Posterior vena cava (tissue), 2 donors: ENCODE measurements at places on chromosomes 7 and 10.

- no peak for DNase-seq
These were observed 715.1 kb downstream of the GRID1 start for GRCh38 chr10:85651497-85651882.

- DNase-seq: no peak
These were observed 102.8 kb downstream of the DYNC2I1 start for GRCh38 chr7:158959021-158959717.

- no peak for DNase-seq
These were observed 74.2 kb upstream of the LAMB4 start for GRCh38 chr7:108204281-108204796.

DNA sequence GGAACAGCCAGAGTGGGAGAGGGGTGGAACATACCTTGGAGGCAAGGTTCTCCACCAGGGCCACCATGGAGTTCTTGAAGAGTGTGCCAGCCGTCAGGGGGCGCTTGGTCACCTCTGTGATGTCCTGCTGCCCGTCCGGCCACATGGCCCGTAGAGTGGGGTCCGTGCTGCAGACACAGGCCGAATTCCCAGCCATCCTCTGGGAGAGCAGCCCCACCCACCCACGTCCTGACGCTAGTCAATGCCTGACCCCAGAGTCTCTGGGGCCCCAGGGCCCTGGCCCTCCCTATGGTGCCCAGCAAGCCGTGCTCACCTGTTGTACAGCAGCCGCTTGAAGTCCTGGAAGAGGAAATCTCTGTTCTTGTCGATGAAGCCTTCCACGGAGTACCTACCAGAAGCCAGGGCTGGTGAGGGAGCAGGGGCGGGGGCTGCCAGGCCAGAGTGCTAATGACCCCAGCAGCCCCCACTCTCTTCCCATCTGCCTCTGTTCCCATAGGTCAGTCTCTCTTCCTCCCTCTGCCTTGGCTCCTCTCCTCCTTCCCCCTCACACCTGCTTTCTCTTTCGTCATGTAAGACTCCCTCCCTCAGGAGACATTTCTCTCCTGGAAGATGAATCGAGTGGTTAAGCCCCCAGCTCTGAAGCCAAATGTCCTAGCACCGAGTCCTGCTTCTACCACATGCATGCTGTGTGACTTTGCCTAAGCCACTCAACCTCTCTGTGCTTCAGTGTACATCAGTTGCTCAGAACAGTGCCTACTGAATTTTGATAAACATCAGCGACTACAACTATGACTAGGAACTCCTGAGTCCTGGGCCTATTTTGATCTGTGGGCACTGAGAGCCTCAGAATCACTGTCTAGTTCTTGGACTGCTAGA, 11.0 kb downstream of the MYO1G start:
- DNase-seq: peak; percentile 80

- DNase-seq: no peak
These were observed 68.2 kb downstream of the CHST15 start for GRCh38 chr10:124025152-124025551.

- no peak for DNase-seq
These were observed 129.8 kb upstream of the AKR1E2 start for GRCh38 chr10:4696186-4696585.

GRCh38 chr7:79736418-79736817, 283.0 kb upstream of the MAGI2 start:
- no peak for DNase-seq

GRCh38 chr7:76294344-76295024, 8.0 kb upstream of the HSPB1 start:
- peak; percentile 99 for DNase-seq

DNA sequence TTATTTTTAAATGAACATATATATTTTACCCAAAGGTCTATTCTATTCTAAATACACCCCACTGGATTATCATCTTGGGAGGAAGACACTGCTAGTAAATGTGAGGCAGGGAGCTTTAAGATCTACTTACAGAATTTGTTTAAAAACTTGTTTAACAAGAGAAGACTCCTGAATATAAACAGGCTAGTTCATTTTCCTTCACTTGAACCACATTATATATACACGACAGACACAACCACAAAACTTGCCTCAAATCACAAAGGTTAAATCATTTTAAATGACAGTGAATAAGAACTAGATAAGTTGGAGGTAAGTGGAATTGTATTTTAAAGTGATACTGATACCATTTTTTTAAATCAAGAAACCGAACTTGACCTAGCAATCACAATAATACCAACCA, 109.2 kb downstream of the ATE1 start:
- DNase-seq: no peak

DNA sequence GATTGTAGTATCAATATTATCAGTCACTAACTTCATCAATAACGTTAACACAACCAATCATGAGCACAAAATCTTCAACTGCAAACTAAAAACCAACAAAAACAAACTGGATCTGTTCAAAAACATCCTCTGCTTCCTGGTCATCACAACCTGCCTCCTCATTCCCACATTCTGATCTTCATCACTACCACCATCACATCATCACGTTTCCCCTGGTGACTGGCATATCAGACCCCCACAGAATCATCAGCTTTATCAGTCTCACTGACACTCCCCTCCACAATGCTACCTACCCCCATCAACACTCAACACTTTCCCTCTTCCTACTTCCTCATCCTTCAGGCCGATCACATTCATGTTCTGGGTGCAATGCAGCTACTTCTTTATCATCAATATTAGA, 11.4 kb downstream of the XPNPEP1 start:
- no peak for DNase-seq

GRCh38 chr7:136555933-136556332, 312.5 kb upstream of the CHRM2 start:
- no peak for DNase-seq

DNA sequence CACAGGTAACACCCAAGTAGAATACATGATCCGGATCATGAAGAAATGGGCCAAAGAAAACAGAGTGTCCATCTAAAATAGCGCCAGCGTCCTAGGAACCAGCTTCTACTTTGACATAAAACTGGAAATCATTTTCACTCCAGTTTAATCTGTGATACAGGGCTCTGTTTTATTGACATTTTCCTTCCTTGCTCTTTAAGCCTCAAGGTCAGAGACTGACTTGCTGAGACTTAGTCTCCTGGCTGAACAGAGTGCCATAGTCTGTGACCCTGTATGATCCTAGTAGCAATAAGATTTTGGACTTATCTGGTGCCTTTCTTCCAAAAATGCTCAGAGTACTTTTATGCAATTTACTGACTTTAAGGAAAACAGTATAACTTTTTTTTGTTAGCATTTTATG, 41.7 kb upstream of the UBN2 start:
- DNase-seq: no peak

DNA sequence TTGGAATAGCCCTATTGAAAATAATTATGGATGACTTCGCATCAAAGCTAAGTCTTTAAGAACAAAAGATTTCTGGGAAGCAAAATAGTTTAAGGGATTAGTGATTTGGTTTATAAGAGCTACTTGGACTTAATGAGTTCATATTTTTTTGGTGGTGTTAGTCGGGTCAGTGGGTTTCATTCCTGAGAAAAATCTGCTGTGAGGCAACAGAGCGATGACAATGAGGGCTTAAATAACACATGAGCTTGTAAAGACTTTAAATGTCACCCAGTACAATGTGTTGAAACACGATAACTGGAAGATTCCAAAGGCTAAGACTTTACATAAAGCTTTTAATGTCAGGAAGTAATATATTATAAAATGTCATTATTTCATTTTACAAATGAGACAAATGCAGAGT, 178.8 kb downstream of the ARL4A start:
- no peak for DNase-seq

GRCh38 chr7:101913247-101913721, 95.9 kb downstream of the CUX1 start:
- no peak for DNase-seq

DNA sequence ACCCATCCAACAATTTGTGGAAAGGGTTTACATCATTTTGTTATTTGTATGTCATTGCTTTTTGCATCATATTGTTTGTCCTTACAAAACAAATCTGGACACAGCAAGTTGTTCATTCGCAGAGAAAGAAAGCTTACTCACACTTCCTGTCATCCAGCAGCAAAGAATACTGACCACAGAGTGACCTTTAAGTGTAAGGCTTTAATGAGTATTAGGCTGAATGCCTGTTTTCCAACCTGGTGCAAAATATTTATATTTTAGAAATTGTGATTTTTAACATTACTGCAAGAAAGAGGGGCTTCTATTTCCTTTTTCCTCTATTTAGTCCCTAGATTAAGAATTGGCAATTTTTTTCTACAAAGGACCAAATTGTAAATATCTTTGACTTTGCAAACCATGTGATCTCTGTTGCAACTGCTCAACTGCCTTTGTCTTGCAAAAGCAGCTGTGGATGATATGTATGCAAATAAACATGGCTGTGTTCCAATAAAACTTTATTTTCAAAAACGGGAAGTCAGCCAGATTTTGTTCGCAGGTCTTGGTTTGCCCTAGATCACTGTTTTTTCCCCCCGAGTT, 27.8 kb upstream of the ITGB1 start:
- DNase-seq: no peak

- no peak for DNase-seq
These were observed 33.5 kb downstream of the PROSER2 start for GRCh38 chr10:11856678-11857077.

DNA sequence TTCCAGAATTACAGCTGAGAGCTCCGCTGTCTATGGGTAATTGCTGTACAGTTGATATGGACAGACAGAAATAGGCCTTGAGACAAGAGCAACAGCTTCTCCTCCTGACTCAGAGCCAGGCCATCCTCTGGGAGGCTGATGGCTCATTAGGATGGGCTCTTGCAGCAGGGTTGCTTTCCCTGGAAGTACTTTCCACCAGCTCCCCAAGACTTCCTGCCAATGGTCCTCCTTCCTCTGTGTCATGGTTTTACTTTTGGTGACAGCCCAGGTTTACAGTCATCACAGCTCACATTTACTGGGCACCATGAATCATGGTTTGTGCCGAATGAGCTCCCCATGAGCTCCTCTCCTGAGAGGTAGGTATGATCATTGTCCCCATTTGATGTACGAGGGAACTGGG, 131.8 kb downstream of the HECW1 start:
- no peak for DNase-seq

DNA sequence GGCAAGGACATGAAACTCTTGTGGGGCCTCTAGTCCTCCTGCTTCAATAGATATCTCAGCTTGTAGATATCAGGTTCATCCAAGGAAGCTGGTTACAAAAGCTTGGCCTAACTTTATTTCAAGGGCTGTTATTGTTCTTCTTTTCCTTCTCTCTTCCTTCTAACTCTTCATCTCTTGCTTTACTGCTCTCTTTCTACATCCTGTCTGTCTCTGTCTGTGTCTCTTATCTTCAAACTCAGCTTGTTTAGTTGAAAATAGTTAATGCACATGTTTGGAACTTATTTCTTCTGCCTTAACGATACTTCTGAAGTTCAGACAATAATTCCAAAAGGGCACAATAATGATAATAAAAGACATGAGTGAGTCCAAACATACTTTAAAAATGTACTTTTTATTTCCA, 393.9 kb downstream of the NXPH1 start:
- DNase-seq: no peak

- DNase-seq: no peak
These were observed 53.9 kb upstream of the NFE2L3 start for GRCh38 chr7:26097837-26098668.

DNA sequence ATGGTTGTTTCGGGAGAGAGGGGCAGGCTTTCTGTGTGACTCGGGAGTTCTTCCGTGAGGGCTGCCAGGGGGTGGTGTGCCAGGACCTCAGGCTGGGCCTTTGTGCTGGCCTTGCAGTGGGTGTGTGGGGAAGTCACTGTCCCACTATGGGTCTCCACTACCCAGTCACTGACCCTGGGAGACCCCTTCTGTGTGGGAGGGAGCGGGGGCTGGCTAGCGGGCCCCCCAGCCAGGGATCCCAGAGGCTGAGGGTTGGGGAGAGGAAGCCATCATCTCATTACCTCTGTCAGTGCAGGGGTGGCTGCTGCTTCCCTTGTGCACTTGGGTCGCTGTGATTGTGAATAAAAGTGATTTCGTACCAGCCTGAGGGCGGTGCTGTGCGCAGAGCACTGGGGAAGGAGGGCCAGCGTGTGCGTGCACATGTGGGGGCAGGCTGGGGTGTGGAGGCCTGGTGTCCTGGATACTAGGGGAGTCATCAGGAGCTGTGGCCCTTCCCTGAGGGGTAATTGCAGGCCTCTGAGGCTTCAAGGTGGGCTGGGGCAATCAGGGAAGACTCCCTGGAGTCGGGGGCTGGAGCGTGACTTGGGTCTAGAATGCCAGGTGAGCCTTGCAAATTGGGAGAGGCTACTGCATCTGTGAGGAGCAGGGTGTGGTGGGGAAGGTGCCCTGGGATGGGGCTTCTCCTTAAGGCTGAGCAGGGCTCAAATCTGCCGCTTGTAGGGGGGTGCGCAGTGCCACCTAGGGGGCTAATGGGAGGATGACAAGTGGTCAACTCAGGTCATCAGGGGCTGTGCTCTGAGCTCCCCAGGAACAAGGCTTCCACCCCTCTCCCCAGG, 98.9 kb downstream of the NEURL1 start:
- DNase-seq: no peak

DNA sequence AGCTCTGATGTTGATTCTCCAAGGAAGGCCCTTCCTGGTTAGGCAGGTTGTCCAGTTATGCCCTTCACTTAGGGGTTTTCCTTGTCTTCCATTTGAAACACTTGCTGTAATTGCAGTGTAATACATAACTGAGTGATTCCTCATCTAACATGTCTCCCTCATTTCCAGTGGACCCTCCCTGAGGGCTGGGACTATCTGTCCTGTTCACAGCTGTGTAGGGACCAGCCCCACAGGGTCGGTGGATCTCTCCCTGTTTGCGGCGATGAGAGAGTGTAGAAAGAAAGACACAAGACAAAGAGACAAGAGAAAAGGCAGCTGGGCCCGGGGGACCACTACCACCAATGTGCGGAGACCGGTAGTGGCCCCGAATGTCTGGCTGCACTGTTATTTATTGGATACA, 135.9 kb upstream of the EEPD1 start:
- no peak for DNase-seq
